ENCODE measurements at places on chromosomes 5 and 9. TPM values are rescaled to one million over a fixed set of nuclear protein-coding genes. Genes with fewer than 3 reads are reported as not detected.
A peak's percentile ranks its signal among the peaks of the same experiment; 100 is the strongest.

ARID3C gene
- 5.3 TPM for total RNA-seq

DNA sequence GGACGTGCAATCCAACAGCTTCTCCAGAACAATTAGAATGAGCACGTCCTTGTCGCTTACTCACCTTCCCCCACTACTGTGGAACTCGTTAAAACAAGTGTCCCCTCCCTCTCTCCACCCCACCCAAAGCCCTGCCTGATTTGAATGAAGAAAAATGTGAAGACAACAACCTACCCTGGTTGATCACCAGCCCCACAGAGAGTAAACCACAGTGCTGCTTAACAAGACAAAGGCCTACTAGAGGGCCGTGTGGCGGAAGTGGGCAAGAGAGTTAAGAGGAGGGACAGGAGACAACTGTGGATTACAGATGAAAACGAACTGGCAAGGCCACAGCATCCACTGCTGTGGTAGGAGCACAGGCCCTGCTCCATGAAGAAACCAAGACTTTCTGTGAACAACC is 51.1 kb downstream of the CDK5RAP2 start:
- DNase-seq = no peak

- no peak for DNase-seq
These were observed 17.4 kb downstream of the WDR31 start for GRCh38 chr9:113322671-113323070.

- DNase-seq = no peak
These were observed 12.5 kb downstream of the CARD6 start for GRCh38 chr5:40853632-40854192.

ANXA2R gene
- total RNA-seq = 0.17 TPM

DNA sequence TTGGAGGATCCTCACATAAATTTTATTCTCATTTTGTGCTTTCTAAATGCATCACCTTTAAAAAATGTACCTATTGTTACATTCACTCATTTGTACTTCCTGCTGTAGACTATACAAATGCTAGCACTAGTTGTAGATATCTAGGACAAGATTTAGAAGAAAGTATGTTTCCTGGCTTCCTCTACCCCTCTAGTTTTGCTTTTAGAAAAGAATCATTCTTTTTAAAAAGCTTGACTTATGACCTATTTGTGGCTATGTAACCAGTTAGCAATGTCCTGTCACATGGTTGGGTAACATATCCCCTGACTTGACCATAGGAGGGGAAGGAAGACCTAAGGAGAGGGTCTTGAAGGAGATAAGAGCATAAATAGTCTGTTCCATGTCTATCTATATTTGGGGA is 13.3 kb downstream of the CAMK4 start:
- DNase-seq = no peak

ITK gene
- total RNA-seq = not detected

GRCh38 chr9:84791643-84792042 is 122.1 kb downstream of the NTRK2 start:
- DNase-seq = no peak

GRCh38 chr5:107466233-107466769 is 204.4 kb downstream of the EFNA5 start:
- DNase-seq = peak; percentile 75

SPINK4 gene
- not detected for total RNA-seq

DNA sequence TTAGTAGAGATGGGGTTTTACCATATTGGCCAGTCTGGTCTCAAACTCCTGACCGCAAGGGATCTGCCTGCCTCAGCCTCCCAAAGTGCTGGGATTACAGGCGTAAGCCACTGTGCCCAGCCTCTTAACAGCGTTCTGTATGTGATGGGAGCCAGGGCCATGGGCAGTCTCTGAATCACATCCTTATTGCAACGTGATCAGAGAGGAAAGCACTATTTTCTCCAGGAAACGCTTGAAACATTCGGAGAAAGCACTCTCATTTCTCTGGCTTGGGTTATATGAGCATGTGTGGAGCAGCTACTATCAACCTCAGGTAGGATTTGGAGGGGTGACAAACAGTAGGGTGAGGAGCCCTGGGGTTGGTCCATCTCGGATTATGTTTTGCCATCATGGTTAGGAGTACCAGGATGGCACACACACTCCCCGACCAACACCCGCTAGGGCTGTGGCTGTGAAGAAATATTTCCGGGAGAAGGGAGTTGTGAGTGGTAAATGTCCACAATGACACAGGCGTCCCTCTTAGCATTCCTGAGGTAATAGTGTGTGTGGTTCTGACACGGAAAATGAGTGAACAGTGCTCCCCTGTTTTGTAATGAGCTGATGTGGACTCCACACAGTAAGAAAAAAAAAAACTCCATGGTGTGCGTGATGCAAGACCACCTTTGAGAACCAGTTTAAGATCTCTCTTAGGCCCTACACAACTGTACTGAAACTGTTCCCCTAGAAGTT is 406.2 kb upstream of the ZNF608 start:
- no peak for DNase-seq

SMIM33 gene
- not detected for total RNA-seq

PITX1 gene
- total RNA-seq = not detected

DNA sequence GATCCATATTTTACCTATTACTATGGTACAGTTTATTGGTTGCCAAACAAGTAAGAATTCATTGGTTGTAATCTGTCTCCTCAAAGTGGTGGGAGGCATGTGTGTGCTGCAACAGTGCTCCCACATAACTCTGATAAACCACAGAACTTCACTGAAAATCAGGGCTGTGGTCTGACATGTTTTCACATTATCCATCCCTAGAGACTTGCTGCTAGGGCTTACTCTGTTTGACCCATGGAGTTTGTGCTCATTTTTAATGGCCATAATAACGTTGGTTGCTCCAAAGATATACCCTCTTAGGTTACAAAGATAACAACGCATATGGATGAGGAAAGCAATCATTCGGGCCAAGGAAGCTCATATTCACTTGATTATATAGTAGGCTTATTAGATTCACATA is 37.0 kb downstream of the HACD4 start:
- no peak for DNase-seq

DNA sequence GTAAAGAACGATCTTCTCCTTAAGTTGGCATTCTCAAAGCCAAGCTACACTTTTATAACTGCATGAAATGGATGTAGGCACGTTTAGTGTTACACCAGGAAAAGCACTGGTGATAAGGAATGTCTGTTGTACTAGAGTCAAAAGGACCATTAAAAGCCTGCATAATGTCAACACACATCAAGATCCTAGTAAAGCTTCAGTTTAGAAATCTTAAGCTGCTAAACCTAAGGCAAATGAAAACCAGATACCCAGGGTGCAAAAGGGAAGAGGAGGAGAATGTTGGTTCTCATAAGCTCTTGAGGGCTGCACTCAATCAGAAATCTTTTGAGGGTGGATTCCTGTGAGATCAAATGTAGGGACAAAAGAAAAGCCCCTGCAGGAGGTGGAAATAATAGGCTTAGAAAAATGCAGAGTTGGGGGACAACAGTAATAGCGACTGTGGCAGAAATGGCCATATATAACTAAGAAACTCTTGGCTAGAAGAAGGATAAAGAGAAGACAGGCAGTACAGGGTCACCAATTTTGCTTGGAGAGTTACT is 148.2 kb downstream of the FBXL17 start:
- DNase-seq = peak; percentile 50

GRCh38 chr9:96619491-96620180 is at the start of gene CDC14B:
Gene CDC14B, minus strand, starts transcription at chr9:96619843. Its CDS starts 465 bp downstream, at chr9:96619378.
- DNase-seq = peak; percentile 96

GRCh38 chr5:135505973-135506372 is 29.8 kb downstream of the NEUROG1 start:
- no peak for DNase-seq

CCNO gene
- 0.93 TPM for total RNA-seq

MAMDC2 gene
- total RNA-seq = 28.7 TPM

SLC6A18 gene
- total RNA-seq = not detected

DNA sequence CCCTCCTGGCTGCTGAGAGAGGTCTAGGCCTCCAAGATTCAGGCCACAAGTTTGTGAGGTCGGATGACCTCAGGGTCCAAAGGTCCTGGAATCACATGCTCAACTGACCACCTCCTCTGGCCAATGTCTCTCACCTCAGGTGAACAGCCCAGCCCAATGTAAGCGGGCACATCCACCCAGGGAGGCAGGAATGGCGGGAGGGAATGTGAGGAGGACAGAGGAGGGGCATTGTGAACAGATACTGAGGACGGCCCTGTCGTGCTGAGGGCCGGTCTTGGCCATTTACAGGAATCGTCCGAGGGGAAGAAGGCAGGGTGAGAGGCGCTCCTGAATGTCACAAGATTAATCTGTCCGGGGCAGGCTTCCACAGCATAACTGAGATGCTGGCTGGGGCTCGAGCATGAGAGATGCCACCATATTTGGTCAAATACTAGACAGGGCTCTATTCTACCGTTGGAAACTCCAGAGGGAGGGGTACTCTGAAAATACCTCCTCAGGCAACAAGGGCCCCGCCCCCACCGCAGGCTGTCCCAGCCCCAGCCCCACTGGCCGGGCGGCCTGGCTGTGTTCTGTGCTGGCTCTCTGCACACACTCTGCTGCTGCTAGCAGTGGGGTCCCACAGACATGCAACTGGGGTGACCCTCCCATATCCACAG is 1.5 kb upstream of the IL17B start:
- DNase-seq = no peak

DNA sequence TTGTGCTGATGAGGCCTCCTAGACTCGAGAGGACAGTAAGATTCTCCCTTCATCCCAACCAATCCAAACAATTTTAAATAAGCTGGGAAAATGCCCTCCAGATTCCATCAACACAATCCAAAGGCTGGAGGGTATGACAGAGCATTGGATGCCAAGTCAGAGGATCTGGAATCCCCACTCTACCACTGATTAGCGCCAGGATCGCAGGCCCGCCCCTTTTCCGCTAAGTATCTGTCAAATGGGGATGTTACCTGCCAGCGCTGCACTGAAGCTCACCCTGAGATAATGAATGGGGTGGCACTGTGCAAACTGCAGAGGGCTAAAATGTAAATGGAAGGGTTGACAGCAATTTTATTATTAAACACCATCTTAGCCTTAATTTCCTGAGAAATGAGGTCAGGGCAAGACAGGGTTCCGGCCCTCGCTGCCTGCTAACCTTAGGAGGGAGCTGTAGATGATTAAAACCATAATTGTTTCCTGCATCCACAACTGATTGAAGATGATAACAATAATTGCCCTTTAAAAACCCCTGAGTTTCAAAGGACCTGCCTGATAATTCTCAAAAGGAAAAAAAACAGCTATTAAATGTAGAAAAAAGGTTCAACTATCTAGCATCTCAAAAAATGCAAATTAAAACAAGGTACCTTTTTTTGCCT is 31.6 kb upstream of the GABBR2 start:
- DNase-seq = no peak

DNA sequence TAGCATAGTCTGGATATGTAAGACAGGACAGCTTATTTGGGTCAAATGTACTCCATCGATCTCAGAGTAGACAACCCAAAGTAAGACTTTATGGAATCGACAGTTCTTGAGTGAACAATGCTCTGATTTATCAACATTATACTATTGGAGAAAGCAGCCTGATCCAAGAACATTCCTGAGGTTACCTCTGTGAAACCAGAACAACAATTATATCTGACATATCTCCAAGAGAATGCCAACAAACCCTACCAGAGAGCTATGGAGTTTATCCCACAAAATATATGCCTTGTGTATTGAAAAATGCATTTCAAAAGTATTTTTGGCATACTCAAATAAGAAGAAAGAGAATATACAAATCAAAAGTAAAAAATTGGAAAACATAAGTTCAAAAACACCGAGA is 1985.9 kb downstream of the EFNA5 start:
- no peak for DNase-seq

PHF2 gene
- total RNA-seq = 17.6 TPM

RGS14 gene
- 19.0 TPM for total RNA-seq
